ENCODE measurements at places on chromosomes 13 and 19.

- no peak for DNase-seq
These were observed 48.1 kb downstream of the MPHOSPH8 start for GRCh38 chr13:19681517-19681916.

GRCh38 chr13:39786091-39786490, 130.6 kb downstream of the COG6 start:
- DNase-seq: no peak

GRCh38 chr13:112569821-112570220, 18.1 kb downstream of the TUBGCP3 start:
- no peak for DNase-seq

GRCh38 chr13:110334256-110334655, 27.2 kb downstream of the COL4A2 start:
- peak; percentile 96 for DNase-seq

- DNase-seq: no peak
These were observed 132.1 kb downstream of the ZNF536 start for GRCh38 chr19:30504272-30504671.

GRCh38 chr19:38800577-38801347, 11.8 kb downstream of the LGALS7B start:
- no peak for DNase-seq

- DNase-seq: peak; percentile 65
These were observed 2.9 kb downstream of the NUMBL start for GRCh38 chr19:40687525-40688016.

- peak; percentile 13 for DNase-seq
These were observed 14.2 kb downstream of the FBXO46 start for GRCh38 chr19:45716359-45717130.

- DNase-seq: no peak
These were observed 324.9 kb downstream of the KCNRG start for GRCh38 chr13:50340146-50340545.

DNA sequence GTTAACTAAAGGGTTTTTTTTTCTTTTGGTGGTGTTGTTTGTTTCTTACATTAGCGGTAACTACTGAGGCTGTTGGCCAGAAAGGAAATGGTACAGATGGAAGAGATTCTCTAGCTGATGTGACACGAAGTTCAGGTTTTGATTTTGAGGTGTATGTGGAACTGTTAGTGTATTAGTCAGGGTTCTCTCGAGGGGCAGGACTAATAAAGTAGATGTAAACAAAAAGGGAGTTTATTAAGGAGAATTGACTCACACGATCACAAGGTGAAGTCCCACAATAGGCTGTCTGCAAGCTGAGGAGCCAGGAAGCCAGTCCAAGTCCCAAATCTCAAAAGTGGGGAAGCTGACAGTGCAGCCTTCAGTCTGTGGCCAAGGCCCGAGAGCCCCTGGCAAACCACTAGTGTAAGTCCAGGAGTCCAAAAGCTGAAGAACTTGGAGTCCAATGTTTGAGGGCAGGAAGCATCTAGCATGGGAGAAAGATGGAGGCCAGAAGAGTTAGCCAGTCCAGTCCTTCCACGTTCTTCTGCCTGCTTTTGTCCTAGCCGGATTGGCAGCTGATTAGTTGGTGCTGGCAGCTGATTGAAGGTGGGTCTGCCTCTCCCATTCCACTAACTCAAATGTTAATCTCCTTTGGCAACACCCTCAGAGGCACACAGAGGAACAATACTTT, 577.6 kb downstream of the EFNB2 start:
- no peak for DNase-seq

GRCh38 chr13:98155475-98156109, 12.7 kb downstream of the FARP1 start:
- peak; percentile 73 for DNase-seq

GRCh38 chr13:112772539-112772909, 82.7 kb downstream of the ATP11A start:
- no peak for DNase-seq

DNA sequence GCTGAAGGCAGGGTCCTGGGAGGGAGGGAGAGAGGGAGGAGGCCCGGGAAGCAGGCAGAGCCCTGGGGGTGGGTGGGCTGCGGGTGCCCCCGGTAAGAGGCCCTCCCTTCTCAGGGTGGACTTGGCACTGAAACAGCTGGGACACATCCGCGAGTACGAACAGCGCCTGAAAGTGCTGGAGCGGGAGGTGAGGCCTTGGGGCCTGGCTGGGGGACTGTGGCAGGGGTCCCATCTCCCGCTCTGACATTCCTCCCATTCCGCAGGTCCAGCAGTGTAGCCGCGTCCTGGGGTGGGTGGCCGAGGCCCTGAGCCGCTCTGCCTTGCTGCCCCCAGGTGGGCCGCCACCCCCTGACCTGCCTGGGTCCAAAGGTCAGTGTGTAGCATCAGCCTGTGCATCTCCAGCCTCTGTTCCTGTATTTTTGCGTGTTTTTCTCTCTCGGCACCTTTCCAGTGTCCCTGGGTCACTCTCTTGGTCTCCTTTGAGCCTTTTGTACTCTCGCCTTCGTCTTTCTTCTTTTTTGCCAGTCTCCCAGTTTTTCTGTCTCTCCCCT, 53.4 kb downstream of the TRPM4 start:
- DNase-seq: no peak

GRCh38 chr13:74110053-74110452, 24.2 kb downstream of the KLF12 start:
- no peak for DNase-seq

GRCh38 chr13:48144413-48145035, 49.6 kb upstream of the MED4 start:
- peak; percentile 22 for DNase-seq

- DNase-seq: no peak
These were observed 35.4 kb downstream of the ARHGAP35 start for GRCh38 chr19:46896076-46896794.

DNA sequence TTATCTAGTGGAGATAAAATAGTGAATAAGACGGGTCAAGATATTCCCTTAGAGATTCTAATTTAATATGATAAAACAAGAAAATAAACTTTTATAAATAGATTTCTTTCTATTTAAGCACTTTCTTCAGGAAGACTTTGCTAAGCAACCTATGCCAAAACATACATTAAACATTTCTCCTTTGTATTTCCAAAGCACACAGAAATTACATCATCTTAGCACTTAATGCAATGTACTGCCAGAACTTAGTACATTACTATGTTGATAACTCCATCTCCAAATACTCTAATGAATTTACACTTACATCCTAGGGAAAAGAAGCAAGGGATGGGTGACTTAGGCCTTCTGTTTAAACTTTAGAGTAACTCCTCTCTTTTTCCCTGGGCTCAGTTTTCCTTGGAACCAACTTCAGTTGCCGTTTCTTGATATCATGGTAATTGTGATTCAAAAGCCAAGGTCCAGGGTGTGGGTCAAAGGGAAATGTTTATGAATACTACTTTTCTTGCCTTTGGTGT, 322.6 kb upstream of the PCDH20 start:
- peak; percentile 0 for DNase-seq

- no peak for DNase-seq
These were observed 48.5 kb downstream of the PEX11G start for GRCh38 chr19:7440188-7440975.

GRCh38 chr13:27375686-27376326, 48.6 kb upstream of the GTF3A start:
- peak; percentile 74 for DNase-seq

DNA sequence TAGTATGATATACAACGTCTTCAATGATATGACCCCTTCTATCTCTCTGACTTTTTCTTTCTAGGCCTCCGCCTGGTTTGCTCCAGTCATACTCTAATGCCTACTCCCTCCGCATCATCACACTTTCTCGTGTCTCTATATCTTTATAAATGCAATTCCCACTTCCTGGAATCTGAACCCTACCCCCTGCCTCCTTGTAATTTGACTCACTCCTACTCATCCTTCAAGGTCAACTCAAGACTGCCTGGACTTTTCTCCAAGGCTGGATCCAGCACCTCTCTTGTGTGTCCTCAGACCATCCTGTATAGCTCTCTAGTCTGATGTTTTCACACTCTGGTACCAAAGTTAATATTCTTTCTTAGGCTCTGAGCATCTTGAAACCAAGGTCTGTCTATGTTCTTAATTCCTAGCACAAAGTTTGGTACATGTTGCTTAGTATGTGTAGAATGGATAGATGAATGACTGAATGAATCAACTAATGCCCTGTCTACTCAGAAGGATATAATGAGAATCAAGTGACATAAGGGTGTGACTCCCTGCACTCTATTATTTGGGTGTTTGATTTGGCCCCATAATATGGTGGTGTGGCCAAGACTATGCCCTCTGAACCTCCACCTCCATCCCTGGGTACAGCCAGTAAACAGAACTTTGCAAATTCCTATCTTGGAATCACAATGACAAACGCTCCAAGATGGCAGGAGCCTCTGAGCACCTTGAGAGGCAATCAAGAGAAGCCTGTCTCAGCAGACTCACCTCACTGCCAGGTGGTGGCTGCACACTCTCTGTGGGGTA, 74.3 kb upstream of the SERP2 start:
- DNase-seq: peak; percentile 27

DNA sequence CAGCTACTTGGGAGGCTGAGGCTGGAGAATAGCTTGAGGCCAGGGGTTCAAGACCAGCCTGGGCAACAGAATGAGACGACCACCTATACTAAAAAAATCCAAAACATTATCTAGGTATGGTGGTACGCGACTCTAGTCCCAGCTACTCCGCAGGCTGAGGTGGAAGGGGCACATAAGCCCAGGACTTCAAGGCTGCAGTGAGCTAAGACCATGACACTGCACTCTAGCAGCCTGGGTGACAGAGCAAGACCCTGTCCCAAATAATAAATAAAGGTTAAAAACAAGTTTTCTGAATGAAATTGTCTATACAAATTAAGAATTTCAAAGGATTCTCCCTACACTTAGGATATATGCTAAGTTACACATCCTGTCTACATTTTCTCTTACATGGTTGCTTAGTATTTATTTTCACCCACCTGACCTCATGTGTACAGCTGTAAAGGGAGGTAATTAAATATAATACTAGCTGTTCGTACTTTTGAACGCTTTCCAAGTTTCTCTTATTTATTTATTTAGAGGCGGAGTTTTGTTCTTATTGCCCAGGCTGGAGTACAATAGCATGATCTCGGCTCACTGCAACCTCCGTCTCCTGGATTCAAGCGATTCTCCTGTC, 1.6 kb downstream of the SLC25A30 start:
- no peak for DNase-seq

DNA sequence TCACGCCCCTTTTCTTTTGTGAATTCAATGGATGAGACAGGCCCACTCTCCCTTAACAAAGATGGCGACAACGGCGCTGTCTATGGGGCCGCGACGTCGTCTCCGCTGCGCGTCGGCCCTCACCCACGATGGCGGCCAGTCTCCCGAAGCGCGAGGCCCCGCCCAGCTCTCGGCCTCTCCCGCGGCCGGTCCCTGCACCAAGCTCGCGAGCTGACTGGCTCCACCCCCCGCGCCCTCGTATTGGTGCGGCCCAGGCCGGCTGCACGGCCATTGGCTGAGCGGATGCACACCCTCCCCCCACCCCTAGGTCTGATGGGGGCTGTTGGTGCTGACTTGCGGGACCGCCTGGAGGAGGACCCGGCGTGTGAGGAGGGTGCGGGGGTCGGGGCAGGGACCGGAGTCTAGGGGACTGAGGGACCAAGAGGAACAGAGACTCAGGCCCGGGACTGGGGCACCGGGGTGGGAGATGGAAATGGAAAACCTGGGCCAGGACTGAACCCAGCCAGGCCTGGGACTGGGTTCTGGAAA, 4.8 kb downstream of the SPHK2 start:
- peak; percentile 98 for DNase-seq

- DNase-seq: no peak
These were observed 3.8 kb downstream of the ZAR1L start for GRCh38 chr13:32311188-32311897.

All from fibroblast of skin of abdomen (primary cell).